ENCODE measurements at places on chromosomes 6 and 20.

DNA sequence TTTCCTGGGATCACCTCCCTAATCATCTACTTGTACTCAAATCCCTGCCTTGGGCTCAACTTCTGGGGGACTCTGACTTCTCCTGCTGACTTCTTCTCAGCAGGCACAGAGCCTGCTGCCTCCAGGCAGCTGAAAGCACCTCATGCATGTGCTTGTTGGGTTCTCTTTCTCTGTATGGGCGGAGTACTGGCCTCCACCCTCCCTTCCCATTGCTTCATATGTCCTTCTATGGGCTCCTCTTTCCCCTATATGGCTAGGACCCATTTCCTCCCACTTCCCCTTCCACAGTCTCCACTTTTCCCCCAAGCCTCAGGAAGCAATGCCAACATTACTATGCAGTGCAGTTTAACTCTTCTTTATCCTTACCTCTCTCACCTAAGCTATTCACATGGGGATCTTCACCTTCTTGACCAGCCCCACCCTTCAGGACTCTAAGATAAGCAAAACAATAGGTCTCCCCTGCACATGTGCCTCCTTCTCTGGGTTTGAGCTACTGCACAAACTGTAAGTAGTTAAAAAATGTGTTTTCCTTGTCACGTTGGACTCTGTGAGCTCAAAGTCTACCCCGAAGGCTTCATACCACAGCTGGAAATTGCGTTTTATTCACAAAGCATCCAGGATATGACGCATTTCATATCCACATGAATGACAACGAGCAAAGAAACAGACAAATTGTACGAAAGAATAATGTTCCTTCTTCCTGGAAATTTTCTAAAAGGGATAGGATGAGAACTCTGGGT is 93.7 kb downstream of the CDS2 start:
- DNase-seq: peak; percentile 37

DNA sequence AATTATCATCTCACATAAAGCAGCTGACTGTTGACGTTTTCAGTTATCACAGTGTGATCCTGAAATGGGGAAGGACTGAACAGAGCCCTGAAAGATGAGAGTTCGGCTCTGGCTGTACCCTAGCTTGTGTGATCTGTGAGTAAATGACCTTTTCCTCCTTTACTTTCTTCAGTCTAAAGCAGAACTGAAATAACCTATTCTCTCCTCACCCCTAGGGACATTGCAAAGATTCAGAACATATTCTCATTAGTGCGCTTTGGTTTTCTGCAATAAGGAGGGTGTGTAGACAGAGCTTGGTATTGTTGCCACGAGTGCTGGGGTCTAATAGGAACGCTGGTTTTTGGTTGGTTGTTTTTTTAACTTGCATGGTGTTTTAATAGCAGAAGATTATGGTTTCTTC is 16.7 kb downstream of the FARS2 start:
- no peak for DNase-seq

DNA sequence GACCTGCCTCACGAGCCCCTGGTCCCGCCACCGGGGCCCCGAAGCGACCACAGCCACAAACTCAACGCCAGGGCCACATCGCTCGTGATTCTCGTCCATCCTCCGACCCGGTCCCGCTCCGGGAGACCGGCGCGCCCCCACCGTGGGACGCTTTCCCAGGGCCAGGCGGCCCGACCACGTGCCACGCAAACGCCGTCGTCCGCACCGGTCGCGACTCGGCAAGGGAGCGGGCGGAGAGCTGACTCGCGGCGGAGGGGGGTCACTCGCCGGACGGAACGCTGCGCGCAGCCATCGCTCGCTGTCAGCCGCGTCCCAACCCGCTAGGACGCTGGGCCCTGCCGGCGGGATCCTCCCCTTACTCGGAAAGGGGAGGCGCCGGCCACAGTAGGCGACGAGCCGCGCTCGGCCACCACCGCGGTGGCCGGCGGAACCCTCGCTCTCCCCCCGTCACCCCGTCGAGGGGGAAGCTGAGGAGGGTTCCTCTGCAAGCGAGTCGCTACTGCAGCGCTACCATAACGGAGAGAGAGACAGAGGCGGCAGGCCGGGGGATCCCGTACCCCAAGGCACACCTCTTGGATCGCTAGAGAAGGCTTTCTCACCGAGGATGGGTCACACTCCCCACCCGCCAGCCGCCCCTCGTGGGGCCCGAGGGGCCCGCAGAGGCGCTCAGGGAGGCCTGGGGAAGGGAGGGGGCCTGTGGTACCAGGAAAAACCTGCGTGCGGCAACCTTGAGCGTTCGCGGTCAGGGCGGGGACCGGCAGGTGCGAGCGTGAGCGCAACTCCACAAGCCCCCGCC is 511.8 kb upstream of the ZNF337 start:
- DNase-seq: no peak

DNA sequence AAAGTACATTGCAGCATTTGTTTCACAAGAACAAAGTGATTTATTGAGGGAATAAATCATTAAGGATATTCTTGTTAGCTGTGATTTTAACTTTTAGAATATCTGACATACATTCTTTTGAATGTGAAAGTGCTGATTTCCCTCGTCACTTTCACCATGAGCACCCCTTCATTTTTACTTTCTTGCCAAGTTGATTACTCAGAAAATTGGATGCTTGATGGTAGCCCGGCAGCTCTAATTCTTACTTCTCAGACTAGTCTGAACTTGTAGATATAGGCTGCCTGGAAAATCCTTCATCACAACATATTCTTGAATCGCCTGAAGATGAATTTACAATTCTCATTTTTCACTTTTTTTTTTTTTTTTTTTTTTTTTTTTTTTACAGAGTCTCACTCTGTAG is 147.1 kb upstream of the SMLR1 start:
- DNase-seq: peak; percentile 34

GRCh38 chr20:4108495-4109306 is 93.3 kb upstream of the RNF24 start:
- peak; percentile 87 for DNase-seq

DNA sequence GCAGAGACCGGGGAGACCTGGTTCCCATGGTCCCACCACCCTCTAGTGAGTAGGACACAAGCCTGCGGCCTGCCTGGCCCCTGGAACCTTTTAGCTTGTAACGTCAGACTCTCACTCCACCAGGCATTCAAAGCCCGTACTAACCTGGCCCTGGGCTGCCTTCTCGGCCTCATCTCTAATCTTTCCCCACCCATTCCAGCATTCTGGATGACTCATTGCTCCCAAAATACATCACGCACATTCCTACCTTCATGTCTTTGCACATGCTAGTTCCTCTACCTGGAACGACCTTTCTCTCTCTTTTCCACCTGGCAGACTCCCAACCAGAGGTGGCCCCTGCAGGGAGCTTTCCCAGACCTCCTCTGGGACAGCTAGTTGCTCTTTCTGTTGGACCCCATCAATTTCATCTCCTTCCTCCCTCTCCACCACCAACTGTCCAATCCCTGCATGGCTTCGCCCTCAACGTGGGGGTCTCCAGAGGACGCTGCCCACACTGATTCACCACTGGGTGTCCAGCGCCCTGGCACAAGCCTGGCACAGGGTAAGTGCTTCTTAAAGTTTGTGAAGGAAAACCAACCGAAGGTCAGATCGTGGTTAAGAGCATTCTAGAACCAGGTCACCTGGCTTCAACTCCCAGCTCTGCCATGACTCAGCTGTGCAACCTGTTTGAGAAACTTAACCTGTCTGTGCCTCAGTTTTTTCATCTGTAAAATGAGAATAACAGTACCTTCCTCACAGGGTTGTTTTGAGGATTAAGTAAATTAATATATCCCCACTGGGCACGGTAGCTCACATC is 35.2 kb downstream of the JPH2 start:
- DNase-seq: no peak

GRCh38 chr6:168045141-168045691 is 33.8 kb downstream of the FRMD1 start:
- no peak for DNase-seq

GRCh38 chr20:22921595-22922421 is 113.3 kb upstream of the SSTR4 start:
- peak; percentile 80 for DNase-seq

DNA sequence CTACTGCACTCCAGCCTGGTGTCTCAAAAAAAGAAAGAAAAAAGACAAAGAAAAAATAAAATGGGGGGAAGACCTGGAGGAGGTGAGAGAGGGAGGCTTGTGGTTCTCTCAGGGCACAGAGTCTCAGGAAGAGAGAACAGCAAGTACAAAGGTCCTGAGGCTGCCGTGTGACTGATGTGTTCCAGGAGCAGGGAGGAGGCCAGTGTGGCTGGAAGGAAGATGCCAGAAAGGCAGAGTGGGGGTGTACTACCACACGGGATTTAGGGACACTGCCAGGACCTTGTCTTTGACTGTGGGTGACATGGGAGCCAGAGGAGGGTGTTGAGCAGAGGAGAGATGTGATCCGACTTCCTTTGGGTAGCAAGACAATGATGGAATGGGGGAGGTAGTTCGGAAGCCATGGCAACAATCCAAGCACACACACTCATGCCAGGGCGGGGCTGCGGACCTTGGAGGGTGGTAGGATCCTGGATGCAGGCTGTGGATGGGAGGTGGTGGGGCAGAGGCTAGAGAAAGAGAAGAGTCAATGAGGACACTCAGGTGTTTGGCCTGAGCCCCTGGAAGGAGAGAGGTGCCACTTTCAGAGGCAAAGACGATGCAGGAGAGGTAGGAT is 136.4 kb upstream of the PTPN1 start:
- DNase-seq: no peak

- DNase-seq: no peak
Measured at GRCh38 chr6:20778459-20778858, 244.2 kb downstream of the CDKAL1 start.

- DNase-seq: no peak
Measured at GRCh38 chr6:90596967-90597539, 10.2 kb upstream of the MAP3K7 start.

DNA sequence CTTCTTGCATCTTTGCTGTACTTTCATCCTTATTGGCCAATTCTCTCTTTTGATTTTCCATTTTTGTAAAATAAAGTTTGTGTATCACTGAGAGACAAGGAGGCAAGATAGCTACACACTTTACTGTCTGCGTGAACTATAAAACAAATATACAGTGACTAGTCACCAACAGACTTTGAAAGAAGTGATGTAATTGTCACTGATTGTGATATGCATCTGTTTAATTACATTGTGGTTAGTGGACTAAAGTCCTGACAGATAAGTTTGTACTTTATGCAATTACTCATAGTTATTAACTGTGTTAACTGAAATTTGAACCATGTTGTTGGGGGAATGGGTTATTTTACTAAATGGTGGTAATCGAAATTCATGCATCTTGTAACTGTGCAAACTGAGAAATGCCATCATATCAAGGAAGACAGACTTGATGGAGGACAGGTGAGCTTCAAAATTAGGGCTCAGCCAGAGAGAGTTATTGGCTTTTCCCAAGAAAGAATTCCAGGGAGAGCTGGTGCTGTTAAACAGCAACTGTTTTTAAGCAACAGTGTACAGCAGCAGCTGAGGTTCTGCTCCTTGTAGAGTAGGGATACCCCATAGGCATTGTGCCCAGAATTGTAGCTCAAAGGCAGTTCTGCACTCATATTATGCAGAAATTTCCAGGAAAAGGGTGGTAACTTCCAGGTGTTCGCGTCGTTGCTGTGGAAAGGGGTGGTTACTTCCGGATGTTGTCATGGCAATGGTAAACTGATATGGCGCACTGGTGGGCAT is 62.9 kb downstream of the EFHC1 start:
- DNase-seq: peak; percentile 48

GRCh38 chr20:19789446-19789845 is 31.4 kb downstream of the RIN2 start:
- no peak for DNase-seq

GRCh38 chr6:16540804-16541752 is 220.2 kb downstream of the ATXN1 start:
- peak; percentile 65 for DNase-seq

DNA sequence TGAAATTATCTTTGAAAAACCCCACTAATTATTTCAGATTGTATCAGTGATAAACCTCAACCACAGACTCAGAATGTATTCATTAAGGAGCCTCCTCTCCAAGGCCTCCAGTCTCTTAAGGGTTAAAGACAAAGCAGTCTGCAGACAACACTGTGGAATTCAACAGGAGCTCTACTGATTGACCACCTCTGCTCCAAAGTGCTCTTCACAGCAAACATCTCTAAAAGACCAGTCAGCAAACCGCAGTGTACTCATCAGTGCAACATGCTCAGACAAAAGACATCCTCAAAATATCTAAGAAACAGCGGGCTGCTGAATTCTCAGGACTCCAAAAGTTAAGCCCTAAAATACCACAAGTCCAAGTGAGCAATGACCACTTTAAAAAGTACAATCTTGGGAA is 42.0 kb downstream of the UQCC1 start:
- DNase-seq: peak; percentile 82

GRCh38 chr6:162798546-162799266 is 70.9 kb downstream of the PACRG start:
- no peak for DNase-seq

- DNase-seq: no peak
Measured at GRCh38 chr20:25160467-25160866, 35.0 kb upstream of the ENTPD6 start.

GRCh38 chr20:52201395-52201794 is 9.8 kb upstream of the ZFP64 start:
- DNase-seq: no peak

DNA sequence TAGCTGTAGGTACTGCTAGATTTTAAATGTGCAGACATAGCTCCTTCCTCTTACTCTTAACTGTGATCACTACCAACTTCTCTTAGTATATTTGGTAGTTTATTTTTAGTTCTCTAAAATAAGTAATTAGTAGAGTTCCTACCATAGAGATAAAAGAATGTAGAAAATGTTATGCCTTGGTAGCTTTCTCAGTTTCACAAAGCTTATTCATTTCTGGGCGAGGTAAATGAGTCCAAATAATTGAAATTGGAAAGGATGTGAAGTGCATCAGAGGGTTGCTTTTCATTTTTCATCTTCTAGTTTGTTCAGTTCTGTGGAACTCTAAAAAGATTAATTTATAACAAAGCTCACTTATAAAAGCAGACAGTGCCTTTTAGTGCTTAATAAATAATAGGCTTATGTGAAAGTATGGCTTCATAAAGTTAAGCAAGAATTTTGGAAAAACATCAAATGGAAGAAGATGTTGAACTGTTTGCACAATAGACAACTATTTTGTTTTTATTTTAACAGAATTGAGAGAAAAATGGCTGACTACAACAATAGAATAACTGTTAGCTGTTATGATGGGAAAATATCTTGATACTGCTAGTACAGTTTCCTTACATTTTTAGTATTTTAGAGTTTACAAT is 303.7 kb downstream of the UTRN start:
- DNase-seq: peak; percentile 51

DNA sequence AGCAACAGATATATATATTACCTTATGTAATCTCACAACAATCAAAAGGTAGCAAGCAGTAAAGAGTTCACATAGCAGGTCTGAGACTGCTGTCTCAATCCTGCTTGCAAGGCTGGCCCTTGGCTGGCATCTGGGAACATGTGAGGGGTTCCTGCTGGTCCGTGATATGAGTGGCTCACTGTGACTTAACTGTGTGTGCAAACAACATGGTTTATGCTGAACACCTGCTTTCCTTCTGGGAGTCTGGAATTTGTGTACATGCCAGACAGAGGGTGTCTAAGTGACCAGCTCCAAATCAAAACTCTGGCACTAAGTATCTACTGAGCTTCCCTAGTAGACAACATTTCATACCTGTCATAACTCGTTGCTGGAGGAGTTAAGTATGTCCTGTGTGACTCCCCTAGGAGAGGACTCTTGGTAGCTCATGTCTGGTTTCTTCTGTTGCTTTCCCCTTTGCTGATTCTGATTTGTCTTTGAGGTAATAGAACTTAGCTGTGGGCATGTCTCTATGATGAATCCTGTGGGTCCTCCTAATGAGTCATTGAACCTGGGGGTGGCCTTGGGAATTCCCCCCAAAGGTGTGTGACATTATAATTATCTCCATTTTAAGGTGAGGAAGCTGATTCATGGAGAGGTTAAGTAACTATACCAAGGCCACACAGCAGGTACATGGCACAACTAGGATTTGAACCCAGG is 131.6 kb upstream of the NEDD9 start:
- DNase-seq: no peak

Measured in EH (cell line).